ENCODE measurements at places on chromosomes 5 and 9. TPM values are rescaled to one million over a fixed set of nuclear protein-coding genes. Genes with fewer than 3 reads are reported as not detected.

PKD2L2 gene
- not detected for total RNA-seq

PCDH1 gene
- total RNA-seq: 31.3 TPM

ARL10 gene
- total RNA-seq: 15.2 TPM

CDH6 gene
- total RNA-seq: 23.4 TPM

TMC1 gene
- 0.90 TPM for total RNA-seq

DNA sequence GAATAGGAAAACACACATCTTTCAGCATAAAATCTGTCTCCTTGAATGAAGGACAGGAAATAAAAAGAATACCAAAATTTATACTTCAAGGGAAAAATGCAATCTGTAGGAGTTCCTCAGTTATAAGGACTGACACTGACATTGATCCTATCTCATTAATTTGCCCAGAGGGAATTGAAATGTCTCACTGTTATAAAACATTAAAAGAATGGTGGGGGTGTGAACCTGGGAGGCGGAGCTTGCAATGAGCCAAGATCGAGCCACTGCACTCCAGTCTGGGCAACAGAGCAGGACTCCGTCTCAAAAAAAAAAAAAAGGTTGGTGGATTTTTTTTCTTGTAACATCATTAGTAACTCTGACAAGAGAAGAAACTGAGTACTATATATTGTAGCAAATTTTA, 60.8 kb downstream of the TTLL11 start:
- no peak for DNase-seq

GRCh38 chr9:101707721-101708120, 30.7 kb downstream of the GRIN3A start:
- DNase-seq: no peak

GRCh38 chr5:160516696-160517530, 95.3 kb downstream of the PTTG1 start:
- no peak for DNase-seq

DNA sequence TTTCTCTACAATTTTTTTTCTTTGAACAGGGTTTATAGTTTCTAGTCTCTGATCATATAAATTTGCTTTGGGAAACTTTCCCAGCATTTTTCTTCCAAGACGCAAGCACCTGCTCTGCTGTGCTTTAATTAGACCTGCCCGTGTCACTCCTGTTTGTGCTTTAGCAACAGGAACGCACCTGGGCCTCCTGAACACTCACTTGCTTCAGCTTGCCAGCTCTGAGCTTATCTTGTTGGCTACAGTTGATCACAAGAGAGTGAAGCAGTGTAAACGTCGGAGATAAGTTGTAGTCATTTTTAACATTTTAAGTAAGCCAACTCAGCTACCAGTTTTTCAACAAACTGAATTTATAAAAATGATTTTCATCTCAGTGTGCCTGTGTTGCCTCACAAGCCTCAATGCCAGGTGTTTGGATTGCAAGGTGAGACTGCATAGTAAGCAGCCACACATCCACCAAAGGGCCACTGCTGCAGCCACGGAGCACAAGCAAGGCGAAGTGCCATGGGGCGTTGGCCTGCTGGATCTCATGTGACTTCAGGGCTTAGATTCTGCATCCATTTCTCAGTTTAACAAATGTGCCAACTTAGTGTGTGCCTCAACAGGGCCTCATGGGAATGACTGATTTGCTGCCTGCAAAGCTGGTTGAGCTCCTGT, 166.9 kb downstream of the TRIO start:
- no peak for DNase-seq

- DNase-seq: no peak
Measured at GRCh38 chr5:33588654-33589372, 148.0 kb downstream of the TARS1 start.

GRCh38 chr5:134732819-134733218, 5.5 kb upstream of the CAMLG start:
- DNase-seq: no peak

DNA sequence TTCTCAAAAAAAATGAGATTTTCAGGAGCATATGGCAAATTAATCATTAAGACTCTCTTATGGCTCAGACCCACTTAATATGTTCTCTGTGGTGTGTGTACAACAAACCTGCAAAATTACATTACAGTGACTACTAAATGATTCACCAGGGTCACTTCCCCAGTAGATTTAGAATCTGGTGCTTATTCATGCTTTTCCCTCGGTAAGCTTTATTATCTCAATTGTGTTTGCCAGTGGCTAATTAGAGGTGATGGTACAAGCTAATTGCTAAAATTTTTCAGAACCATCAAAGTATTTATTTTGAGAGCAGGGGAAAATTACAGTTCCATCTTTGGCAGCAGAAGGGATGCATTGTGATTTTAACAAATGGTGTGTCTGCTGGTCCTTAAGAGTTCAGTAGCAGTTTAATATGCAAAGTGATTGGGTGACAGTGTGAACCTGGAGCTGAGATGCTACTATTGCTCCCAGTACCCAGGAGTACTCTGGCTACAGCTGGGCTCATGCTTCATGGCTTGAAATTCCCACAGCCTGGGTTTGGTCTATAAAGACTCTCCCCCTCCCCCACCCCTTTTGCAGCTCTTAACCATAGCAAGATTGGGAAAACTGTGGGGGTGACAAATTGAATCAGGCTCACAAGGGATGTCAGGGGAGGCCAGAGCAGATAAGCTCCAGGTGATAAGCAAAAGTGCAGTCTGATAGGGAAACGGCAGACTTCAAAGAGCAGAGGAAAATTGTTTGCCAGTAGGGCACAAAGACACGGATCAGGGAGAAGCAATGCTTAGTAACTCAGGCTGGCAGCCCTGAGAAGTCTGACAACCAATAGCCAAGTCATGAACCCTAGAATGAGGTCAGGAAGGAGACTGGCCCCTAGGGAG, 92.8 kb upstream of the RAD23B start:
- no peak for DNase-seq

DNA sequence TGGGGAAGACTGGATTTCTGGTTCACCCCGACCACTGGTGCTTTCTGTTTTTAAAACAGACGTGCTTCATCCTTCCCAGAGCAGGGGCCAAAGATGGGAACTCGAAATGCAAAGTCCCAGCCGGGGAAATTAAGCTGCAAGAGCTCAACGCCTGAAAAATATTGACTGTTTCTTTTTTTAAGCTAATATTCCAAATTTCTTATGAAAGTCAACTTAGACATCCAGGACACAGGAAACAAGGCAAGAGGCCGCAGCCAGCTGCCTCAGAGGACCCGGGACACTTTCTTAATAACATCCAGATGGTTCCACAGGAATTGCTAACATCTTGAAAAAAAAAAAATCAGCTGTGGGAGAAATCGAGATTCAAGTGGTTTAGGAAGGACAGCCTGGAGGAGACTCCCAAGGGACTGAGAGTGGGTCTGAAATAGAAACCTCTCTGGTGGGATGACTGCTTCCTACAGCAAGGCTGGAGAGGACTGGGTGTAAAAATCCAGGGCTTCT, 144.9 kb downstream of the FGF1 start:
- peak; percentile 27 for DNase-seq

DNA sequence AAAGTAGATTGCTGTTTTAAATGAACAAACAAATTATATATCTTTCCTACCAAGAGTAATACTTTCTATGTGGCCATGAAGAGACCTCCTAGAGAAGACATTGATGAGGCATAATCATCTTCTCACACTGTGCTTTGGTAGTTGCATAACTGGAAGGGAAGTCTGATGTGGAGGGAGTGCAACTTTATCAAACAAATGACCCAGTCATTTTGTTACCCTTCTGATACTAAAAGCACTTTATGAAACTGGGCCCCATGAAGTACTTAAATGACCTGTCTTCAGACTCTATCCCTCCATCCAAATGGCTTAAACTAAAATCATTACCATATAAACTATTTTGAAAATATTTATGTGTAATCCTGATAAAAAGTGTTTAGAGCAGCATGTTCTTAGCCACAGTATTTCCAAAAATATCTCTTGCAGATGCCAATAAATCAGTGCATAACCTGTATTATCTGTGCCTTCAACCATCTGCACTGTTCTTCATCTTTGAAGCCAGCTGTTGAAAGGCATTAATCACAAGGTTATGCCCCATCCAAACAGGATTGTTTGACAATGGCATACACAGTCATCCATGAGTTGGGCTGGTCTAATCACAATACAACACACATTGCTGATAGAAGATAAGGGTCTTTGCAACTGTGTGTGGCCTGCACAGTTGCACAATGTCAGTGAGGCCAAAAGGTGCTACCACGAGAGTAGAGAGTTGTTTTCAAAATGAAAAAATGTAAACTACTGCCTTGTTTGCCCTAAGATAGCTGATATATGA, 31.9 kb upstream of the MIER3 start:
- no peak for DNase-seq

GRCh38 chr9:101442318-101442717, 6.7 kb upstream of the ALDOB start:
- DNase-seq: no peak

Data from uterus (tissue), 4 donors.